Common myeloid progenitor, CD34-positive (primary cell): ENCODE measurements at places on chromosomes 5 and 9.
A peak's percentile ranks its signal among the peaks of the same experiment; 100 is the strongest.

GRCh38 chr5:113357696-113358476 lies 76.9 kb downstream of the TSSK1B start:
- peak; percentile 75 for DNase-seq

DNA sequence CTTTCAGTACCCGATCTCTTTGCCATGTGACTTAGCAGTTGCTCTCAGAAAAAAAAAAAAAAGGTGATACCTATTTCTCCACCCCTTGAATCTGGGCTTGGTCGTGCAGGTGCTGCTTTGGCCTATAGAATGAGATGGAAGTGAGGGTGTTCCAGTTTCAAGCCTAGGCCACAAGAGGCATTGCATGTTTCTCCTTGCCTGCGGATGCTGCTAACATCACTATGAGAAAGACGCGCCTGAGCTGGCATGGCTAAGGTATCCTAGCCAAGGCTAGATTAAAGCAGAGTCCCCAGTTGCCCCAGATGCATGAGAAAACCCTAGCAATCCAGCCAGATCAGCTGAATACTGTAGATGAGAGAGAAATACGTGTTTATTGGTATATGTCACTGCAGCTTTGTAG lies 14.7 kb upstream of the CSF1R start:
- no peak for DNase-seq

DNA sequence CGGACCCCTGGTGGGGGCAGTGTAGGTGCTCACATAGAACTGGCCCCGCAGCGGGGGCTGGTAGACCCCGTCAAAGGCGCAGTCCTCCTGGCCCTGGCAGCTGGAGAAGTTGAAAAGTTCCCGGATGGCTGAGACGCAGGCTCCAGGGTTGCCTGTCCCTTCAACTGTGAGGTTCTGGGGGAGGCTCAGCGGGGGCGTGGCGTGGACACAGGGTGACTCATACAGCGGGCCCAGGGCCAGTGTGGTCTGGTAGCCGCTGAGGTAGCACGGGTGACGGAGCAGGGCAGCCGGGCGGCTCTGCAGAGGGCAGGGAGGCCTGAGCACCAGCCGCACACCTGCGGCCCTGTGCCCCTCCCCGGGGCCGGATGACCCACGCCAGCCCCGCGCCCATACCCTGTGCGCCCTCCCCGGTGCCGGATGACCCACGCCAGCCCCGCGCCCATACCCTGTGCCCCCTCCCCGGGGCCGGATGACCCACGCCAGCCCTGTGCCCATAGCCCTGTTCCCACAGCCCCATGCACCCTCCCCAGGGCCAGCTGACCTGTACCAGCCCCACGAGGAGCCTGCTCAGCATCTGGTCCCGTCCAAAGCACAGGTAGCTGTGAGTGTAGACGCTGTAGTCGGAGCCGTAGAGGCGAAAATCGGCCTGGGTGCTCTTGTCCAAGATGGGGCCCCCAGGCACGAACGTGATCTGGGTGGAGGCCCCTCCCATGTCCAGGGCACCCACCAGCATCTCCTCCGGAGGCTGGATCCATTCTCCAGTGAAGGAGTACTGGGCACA lies 5.0 kb downstream of the ENTPD8 start:
- peak; percentile 43 for DNase-seq

GRCh38 chr5:142549834-142550233 lies 136.1 kb downstream of the FGF1 start:
- DNase-seq, result no peak

GRCh38 chr5:40736103-40736875 lies 19.5 kb downstream of the TTC33 start:
- DNase-seq, result peak; percentile 61

DNA sequence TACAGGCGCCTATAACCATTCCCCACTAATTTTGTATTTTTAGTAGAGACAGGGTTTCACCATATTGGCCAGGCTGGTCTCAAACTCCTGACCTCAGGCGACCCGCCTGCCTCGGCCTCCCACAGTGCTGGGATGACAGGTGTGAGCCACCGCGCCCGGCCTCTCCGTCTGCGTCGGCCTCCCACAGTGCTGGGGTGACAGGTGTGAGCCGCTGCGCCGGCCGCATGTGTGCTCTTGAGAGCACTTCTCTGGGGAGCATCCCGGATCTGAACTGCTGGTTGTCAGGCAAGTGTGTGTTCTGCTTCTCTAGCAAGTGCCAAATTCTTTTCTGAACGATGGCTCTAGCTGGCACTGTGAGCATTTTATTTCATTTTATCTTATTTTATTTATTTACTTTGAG lies 3.7 kb upstream of the ENTPD2 start:
- no peak for DNase-seq

- DNase-seq, result peak; percentile 70
Observed at GRCh38 chr9:69549310-69550202, 122.6 kb downstream of the APBA1 start.

GRCh38 chr9:127776195-127776923 lies 2.1 kb downstream of the SH2D3C start:
- DNase-seq, result peak; percentile 96

- no peak for DNase-seq
Observed at GRCh38 chr5:143793249-143793648, 18.7 kb upstream of the HMHB1 start.
